GM13977 (cell line): ENCODE measurements at places on chromosomes 5 and 9.

- no peak for DNase-seq
Measured at GRCh38 chr5:135308752-135309151, 90.3 kb downstream of the MACROH2A1 start.

DNA sequence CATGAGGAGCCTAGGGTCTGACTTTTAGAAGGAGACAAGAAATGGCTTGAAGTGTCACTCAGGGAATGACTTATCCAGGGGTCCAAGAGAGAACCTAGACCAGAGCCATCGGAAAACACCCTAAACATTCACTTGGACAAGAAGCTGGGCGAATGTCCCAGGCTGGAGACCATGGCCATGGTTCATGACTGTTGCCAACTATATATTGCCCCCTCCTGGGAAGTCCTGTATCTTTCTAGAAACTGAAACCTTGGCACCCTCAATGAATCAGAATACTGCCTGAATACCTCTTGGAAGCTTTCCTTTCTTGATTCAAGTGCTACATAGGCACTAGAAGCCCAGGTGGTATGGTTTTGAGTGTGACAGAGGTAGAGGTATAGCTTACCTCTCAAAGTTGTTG lies 29.9 kb downstream of the TRMO start:
- no peak for DNase-seq

DNA sequence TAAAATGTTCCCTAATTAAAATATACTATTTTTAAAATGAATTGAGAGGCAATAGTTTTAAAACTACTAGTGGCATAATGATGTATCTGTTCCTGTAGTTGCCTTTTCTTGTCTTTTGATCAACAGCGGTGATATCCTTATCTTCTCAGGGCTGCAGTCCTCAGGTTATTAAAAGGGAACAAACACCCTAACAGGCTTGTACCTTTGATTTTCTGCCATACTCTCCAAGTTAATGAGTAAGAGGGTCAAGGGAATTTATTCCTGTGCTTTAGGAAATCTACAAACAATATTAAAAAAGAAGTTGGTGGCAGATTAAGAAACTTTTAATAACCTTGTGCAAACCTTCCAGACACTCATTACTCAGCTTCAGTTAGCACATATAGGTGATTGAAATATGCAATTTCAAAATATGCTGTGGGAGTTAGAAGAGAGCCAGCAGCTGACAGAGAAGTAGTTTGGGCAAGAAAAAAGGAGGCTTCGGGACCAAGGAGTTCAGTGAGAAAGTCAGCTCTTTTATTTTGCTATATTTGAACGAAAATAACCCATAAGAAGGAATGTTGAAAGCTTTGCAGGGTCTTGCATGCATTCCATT lies 81.0 kb upstream of the TLE4 start:
- DNase-seq = no peak

- DNase-seq = no peak
Measured at GRCh38 chr9:132681561-132681960, 11.3 kb downstream of the GTF3C4 start.

DNA sequence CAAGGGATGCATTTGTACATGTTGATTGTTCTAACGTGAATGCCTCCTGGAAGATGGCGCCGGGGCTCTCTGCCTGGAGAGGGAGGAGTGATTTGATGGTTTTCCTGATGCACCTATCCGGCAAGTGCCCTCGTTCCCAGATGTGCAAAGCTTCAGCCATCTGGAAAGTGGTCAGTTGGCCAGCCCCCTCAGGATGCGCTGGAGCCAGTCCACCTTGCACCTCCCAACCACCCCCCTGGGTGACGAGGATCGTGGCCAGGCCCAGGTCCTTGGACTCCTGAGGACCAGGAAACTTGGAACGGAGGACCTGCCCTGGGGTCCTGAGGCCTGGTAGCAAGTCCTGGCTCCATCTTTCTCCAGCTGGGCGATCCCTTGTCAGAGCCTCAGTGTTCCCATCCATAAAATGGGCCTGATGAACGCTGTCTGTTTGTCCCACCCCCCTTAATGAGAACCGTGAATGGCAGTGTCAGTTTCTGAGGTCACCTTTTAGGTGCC lies 23.6 kb upstream of the RNU6ATAC start:
- no peak for DNase-seq
